NCI-H2081 (cell line): ENCODE measurements at places on chromosomes 7 and 10.

GRCh38 chr7:119733127-119733879 lies 539.7 kb upstream of the KCND2 start:
- DNase-seq: no peak

DNA sequence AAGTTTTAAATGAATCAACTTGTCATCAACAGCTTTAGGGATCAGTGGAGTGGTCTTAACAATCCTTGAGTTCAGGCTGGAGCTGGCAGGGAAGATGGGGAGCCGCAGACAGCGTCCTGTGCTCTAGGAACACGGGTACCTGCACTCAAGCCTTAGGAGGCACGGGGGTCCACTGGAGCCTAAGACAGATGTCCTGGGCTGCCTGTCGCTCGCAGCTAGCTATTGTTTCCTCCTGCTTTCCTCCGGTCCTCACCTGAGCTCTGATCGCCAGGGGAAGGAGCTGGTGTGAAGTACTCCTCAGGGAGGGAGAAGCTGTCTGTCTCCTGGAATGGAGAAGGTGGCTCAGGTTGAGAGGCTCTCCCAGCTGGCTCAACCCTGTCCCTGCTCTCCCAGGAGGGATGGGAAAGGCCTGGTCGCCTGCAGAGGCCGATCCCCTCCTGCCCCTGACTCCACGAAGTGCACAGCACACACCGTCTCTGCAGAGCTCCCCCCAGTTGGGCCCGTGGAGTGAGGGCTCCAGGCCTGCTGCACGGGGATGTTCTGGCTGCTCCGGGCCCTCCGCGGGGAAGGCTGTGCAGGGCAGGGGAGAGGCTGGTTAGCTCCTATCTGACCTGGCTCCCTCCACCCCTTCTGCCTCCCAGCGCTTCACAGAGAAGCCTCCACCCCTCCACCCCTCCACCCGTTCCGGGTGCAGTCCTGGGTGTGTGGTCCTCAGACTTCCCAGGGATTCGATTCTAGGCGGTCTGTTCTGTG lies 14.5 kb upstream of the PYROXD2 start:
- DNase-seq: no peak

DNA sequence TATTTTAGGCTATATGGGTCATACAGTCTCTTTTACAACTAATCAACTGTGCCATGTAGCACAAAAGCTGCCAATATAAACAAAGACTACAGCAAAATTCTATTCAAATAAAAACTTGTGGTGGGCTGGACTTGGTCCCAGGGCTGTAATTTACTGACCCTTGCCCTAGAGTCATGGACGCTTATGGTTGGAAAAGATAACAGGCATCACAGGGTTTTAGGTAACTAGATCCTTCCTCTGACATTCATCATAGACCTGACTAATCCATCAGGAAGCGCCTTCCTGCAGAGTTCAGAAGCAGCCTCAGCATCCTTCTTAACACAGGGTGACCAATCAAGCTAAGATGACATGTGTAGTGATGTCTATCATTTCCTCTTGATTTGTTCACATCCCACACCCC lies 40.2 kb upstream of the GPAM start:
- no peak for DNase-seq

GRCh38 chr10:6013413-6014192 lies 36.3 kb upstream of the IL15RA start:
- no peak for DNase-seq

- DNase-seq: no peak
Measured at GRCh38 chr10:95031656-95032055, 37.6 kb downstream of the CYP2C8 start.

DNA sequence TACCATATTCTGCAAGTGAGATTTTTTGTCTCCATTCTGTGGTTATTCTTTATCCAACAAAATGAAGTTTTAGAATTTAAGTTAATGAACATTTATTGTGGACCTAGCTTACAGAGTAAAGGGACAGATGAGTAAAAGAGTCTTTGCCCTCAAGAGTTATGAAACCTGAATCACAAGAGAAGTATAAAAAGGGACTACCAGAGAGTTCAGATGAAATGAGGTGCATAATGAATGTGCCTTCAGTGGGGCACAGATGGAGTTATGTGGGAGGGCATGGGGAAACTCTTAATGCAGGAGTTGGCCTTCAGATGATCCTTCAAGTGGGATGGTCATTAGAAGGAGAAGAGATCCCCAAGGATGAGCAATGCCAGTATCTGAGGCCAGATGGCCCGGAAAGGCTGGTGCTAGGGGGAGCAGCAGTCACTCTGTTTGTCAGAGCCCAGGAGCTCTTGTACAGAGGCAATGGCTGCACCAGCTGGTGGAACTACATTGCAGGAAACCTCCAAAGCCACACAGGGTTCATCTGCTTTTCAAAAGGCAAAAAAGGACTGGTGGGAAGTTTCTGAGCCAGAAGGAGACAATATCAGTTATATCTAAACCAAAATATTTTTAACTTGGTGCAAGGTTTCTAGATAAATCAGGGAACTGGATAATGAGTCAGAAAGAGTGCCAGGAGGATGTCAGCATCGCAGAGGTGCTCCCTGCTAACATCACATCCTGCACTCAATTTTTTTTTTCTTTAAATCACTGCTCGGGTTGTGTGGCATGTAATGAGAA lies 162.0 kb downstream of the KLF6 start:
- no peak for DNase-seq

- DNase-seq: peak; percentile 71
Measured at GRCh38 chr7:105876964-105877601, 684 bp upstream of the ATXN7L1 start.

DNA sequence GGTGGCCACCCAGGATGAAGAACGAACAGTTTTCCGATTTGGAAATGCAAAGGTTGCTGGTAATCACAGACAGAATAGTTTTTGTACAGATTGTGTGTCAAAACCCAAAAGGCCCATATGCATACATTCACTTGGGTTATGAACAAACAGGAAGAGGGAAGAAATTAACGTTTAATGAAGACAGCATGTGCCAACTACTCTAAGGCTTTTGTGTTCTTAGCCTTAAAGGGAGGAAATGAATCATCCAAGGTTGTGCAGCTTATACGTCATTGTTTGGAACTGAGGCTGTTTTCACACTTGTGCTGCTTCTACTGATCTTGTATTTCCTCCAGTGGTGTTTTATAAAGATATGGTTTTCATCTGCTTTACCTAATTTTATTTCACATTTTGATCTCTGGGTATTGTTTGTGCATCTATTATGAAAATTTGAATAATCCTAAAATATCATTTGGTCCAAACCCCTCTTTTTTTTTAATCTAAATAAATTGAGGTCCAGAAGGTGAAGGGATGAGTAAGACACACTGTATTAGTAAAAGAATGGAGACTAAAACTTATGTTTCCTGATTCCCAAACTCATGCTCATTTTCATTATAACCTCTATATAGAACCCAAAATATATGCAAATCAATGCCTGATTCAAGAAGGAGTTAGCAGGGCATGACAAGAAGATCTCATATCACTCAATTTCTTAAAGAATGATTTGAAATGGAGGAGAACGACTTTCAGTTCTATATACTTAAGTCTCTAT lies 373.1 kb downstream of the THSD7A start:
- DNase-seq: no peak

GRCh38 chr7:131591687-131592319 lies 35.4 kb upstream of the PODXL start:
- DNase-seq: no peak
